SW 1271 (cell line): ENCODE measurements at places on chromosomes 12 and 14.

- no peak for DNase-seq
These were observed 104.3 kb downstream of the SLC16A7 start for GRCh38 chr12:59700153-59700450.

- DNase-seq = no peak
These were observed 217.9 kb upstream of the BTG1 start for GRCh38 chr12:92363295-92364146.

GRCh38 chr14:68511129-68512047 lies 281.5 kb downstream of the ZFP36L1 start:
- no peak for DNase-seq

GRCh38 chr14:99968941-99969340 lies 96.3 kb upstream of the EVL start:
- no peak for DNase-seq

GRCh38 chr12:68198507-68199086 lies 27.0 kb downstream of the IL26 start:
- DNase-seq = no peak

DNA sequence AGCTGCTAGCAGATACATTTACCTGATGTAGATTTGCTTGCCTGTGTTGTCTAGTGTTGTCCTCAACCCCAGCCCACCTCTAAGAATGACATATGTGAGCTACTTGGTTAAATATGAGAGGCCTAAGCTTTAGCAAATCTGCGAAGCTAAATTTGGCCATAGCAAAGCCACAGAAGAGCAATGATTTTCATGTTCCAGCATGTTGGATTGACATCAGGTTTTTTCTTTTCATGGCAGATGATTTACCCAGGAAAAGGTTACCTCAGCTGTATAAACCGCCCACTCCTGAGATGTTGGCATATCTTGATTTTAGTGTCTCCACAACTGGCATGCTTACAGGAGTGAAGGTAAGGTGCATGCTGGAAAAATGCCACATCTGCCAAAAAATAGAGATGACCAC lies 36.4 kb upstream of the ATF1 start:
- DNase-seq = no peak

- no peak for DNase-seq
These were observed 884 bp upstream of the AMN1 start for GRCh38 chr12:31729705-31730104.

DNA sequence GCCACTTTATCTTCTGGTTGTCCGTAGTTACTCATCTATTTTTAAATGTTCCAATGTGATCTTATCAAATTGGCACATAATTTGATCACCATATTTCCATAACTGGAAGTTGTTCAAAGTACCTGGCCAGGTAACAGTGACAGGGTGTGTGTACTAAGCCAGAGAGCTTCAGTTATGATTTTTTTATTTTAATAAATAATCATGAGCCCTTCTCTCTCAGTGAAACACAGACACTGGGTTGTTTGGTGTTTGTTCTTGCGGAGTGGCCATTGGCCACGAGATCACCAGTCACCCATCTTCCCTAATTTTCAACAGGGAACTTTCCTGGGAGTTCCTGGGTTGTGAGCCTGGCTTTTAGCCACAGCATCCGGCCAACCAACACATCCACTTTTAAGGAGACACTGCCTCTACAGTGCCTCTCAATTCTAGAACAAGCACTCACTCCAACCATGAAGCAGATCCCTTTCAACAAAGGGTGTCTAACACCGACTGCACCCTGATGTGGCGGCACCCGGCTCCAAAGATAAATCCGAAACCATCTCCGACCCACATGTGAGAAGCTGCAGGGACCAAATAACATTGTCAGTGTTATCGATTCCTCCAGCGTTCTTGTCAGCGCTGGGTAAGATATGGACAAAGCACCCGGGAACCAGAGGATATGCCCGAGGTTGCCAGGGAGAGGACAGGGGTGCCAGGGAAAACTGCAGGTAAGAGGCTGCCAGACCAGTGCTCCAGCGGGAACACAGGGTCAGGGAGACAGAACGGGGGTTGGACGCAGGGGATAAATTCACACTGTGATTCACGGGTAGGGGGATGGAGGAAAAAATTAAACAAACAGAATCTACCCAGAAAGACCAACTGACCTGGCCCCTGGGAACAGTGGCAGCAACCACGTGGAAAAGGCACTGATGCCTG lies 49.9 kb downstream of the FOXN3 start:
- DNase-seq = no peak

GRCh38 chr12:57069523-57069922 lies 9.1 kb downstream of the NEMP1 start:
- DNase-seq = no peak

- no peak for DNase-seq
These were observed 52.9 kb downstream of the SEL1L start for GRCh38 chr14:81480741-81481140.
